Stimulated activated naive CD4-positive, alpha-beta T cell (primary cell): ENCODE measurements at places on chromosomes 6 and 20.
A peak's percentile ranks its signal among the peaks of the same experiment; 100 is the strongest.

DNA sequence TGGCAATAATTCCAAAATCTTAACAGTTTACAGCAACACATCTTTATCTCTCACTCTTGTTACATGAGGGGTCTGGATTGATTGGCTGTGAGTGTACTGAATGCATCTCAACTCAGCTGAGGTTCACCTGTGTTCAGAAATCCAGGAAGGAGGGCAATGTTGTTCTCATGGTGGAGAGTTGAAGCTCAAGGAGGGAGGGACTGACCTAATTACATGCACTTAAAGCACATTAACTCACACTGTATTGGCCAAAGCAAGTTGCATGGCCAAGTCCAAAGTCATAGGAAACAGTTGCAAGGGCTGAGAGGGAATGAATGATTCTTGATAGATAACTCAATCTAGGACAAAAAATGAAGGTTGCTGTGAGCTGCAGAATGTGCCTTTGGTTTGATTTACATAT, 102.2 kb downstream of the DOK5 start:
- no peak for DNase-seq

- DNase-seq = no peak
These were observed 13.7 kb downstream of the ARHGAP40 start for GRCh38 chr20:38615283-38615682.

- DNase-seq = no peak
These were observed 208.9 kb upstream of the FOXQ1 start for GRCh38 chr6:1103021-1103420.

DNA sequence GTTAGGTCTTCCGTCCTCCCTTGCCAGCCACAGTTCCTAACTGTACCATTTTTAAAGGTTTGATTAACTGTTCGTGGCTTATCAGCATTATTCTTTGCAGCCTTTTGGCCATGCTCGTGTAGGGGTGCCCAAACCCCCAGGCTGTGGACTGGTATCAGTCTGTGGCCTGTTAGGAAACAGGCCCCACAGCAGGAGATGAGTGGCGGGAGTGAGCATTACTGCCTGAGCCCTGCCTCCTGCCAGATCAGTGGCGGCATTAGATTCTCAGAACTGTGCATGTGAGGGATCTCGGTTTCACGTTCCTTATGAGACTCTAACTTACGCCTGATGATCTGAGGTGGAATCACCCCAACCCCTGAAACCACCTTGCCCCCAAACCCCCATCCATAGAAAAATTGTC, 79.3 kb downstream of the TBC1D7 start:
- no peak for DNase-seq

DNA sequence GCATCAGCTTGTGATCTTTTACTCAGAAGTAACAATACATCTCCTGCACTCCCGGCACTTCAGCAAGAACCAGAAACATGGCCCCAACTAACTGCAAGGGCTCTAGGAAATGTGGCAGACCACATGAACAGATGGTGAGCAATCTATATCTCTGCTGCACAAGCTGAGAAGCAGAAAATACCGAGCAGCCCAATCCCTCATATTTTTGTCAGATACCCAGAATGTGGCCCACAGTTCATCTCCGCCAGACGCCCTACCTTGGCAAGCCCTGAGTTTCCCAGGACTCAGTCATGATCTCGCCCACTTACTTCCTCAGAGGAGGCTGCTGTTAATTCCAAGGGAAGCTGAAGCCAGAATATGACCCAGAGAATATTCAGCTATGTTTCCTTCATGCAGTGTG, 63.1 kb upstream of the PHACTR1 start:
- no peak for DNase-seq

DNA sequence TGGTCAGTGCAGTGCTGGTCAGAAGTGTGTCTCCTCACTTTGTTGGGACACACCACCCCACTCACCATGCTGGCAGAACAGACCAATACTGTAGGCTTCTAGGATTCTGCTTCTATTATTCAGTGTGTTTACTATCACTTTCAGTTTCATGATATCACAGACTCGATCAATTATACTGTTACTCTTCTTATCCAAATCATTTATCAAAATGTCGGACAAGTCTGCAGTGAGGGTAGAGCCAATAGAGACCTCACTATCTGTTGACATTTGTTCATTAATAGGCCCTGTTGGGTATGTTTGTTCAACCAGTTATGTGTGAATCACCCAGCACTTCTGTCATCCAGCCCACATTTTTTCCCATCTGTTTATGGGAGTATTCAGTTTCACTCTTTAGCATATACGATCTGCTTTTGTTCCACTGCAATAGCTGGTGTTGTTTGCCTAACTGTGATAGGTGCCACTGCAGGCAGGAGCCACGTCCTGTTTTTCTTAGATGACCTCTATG, 140.1 kb downstream of the NRN1 start:
- peak; percentile 41 for DNase-seq

DNA sequence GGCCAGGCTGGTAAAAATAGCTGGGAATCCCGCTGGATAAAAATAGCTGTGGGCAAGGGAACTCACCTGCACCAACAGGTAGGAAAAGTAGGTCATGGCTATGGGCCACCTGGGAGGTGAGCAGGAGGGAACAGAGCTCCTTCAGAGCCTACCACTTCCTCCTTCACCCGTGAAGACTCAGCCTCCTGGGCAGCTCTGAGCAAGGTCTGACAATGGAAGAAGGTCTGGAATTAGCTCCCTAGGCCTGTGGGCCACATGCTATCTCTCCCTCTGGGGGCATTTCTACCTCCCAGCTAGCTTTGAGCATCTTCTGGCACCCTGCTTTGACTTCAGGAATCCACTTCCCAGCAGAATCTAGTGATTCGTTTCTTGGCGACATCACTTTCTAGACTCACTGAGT, 153.9 kb downstream of the MRPL14 start:
- no peak for DNase-seq

DNA sequence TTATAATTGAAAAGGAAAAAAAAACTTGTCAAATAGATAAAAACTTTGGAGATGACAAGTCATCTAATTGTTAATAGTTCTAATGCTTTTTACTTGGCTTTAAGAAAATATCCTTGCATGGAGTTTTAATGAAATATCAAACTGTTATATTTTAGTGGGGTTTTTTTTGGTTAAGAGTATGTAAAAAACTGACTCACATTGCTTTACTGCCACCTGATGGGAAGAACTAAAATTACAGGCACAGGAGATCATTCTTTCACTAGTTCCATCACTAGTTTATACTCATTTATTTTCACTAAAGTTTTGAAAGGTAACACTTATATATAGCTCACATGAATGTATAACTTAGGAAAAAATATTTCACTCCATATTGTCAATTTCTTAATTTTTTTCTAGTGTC, 309.1 kb downstream of the LMBRD1 start:
- no peak for DNase-seq

DNA sequence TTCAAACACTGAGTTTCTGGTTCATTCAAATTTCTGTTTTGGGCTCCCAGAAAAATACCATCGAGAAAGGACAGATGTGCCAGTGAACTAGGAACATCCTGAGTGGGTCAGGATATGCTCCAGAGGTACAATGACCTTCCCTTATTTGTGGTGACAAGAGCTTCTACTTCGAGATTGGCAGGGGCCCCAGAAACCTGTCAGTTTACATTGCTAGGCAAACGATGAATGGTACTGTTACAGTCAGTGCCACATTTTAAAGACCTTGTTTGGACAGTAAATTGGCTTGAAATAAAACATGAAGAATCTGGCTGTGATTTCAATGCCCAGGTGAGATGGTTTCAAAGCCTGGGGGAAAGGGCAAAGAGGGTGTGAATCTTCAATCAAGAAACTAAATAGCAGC, 454.5 kb upstream of the ID4 start:
- DNase-seq = no peak

GRCh38 chr6:44078219-44078826, 48.9 kb downstream of the MRPL14 start:
- no peak for DNase-seq

DNA sequence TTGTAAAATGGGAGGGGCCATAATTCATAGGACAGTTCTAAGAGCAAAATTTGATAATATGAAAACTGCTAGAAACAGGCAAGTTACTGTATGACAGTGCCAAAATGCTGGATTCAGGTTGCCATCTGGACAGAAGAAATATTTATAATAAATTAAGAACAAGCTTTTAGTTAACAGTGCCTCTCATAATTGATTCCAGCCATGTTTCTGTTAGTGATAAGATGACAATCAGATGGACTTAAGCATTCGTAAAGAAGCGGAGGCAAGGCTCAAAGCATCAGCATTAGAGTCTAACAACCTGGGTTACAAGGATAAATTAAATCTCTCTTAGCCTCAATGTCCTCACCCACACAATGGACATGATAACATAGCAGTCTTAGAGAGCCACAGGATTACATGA, 61.0 kb downstream of the SESN1 start:
- no peak for DNase-seq

- no peak for DNase-seq
These were observed 33.4 kb downstream of the MTRES1 start for GRCh38 chr6:107061125-107062020.

- DNase-seq = no peak
These were observed 76.4 kb upstream of the HS3ST5 start for GRCh38 chr6:114419175-114419574.

GRCh38 chr20:32534661-32535240, 50.4 kb downstream of the NOL4L start:
- peak; percentile 61 for DNase-seq

- DNase-seq = no peak
These were observed 13.6 kb downstream of the TNXB start for GRCh38 chr6:32095338-32096086.

GRCh38 chr6:33695451-33695887, 16.0 kb downstream of the UQCC2 start:
- DNase-seq = no peak

- DNase-seq = no peak
These were observed 45.0 kb upstream of the FUCA2 start for GRCh38 chr6:143556529-143556928.

DNA sequence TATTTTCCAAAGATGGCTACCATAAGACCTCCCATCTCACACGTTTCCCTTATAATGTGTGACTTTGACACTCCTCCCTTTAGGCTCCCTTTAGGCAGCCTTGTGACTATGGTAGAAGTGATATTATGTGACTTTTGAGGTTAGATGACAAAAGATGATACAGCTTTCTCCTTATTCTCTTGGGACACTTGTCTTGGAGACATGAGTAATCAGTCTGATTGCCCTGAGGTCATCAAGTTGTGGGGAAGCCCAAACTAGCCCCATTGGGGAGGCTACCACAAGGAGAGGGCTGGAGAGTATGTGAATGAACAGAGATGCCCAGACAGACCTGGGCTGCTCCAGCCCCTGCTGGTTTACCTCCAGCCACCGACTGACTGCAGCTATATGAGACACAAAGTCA, 10.6 kb upstream of the DLK2 start:
- no peak for DNase-seq

DNA sequence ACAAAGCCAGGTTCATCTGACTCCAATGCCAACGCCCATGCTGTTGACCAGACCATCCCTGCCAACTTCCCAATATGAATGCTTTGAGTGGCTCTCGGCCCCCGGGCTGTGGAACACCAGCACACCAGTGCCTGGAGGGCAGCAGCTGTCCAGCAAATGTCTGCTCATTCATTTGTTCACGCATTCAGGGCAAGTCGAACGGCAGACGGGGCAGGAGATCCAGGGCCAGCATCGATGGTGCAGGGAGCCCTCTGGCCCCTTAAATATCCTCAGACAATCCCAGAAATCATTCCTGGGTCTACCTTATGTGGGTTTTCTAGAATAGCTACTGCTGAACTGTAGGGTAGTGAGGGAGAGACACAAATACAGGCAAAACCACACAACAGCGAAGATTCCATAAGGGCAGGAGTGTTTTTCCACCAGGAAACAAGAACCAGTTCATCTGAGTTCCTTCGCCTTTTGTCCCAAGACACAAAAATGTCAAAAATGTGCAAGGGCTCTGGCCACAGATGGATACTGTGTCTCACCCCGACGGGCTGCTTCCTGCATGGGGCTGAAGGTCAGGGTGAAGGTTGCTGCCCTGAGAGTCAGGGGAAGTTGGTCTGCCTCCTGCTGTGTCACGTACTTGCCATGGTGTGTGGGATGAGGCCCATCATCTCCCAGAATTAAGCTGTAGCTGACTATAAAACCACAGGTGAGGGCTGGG, 15.5 kb downstream of the RIPOR3 start:
- DNase-seq = no peak

GRCh38 chr20:40797425-40797824, 108.4 kb upstream of the MAFB start:
- DNase-seq = no peak

DNA sequence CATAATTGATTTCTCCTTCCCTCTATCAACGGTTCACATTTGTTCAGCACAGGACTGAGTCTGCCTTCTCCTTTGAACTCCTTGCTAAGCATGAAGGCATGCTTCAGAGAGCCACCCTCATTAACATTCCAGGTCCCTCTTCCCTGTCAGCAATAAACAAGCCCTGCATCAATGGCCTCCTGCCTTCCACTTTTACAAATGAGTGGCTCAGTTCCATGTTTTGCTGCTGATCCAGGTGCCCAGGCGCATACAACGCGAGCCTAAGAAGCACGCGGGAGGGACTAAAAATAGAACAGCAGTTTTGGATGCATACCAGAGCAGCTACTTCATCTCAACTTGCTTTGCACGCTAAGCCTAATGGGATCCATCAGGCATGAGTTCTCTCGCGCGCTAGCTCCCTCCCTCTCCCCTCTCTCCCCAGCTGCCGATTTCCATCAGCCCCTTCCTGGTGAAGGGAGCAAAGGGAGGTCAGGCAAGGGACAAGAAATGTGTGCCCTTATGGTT, 53.4 kb downstream of the TRAF3IP2 start:
- no peak for DNase-seq

- DNase-seq = no peak
These were observed 54.9 kb downstream of the CDH22 start for GRCh38 chr20:46253391-46253790.

- DNase-seq = no peak
These were observed 203.5 kb upstream of the TSHZ2 start for GRCh38 chr20:52768694-52769093.

- no peak for DNase-seq
These were observed 13.3 kb downstream of the RSPH9 start for GRCh38 chr6:43658161-43658560.

DNA sequence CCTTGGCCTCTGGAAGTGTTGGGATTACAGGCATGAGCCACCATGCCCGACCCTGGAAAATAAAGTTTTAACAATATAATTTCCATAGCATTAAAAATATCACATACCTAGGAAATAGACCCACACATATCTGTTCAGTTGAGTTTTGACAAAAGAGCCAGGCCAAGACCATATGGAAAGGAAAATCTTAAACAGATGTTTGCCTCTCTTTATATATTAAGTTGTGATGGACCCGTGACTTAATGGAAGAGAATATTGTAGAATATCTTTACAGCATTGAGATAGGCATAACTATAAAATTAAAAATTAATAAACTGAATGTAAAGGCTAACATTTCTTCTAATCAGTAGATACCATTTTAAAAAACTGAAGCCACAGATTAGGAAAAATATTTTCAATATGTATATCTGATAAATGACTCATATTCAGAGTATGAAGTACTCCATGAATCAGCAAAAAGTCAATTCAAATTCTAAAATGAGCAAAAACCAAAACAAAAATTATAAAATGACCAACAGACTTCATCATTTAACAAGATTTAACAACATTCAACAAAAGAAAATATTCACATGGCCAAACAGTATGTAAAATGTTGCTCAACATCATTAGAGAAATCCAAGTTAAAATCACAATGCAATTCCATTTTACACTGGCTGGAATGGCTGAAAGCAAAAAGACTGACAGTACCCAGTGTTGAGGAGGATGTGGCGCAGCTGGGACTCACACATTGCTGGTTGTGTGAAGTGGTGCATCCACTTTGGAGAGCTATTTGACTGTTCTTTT, 43.3 kb downstream of the GTF2H5 start:
- DNase-seq = no peak

GRCh38 chr6:30897882-30898281, 10.1 kb upstream of the GTF2H4 start:
- no peak for DNase-seq

GRCh38 chr20:41367393-41367695, 726 bp upstream of the EMILIN3 start:
- no peak for DNase-seq
